ENCODE measurements at places on chromosomes 4 and X.

DNA sequence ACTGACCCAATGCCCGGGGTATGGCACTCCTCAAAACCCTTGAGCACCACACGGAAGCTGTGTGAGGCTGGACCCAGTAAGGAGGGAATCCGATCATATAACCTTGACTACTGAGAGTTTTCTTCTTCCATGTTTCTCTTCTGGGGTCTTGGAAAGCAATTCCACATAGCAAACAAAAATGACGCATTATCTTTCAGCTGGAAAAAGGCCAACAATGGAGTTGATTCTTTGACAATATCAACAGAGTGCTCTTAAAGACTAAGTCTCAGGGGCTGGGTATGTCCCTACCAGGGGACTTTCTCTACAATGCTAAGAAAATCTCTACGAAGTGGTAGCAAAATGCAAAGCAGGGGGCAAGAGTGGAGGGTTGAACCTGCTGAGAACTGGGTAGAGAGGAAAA, 188.6 kb downstream of the NSUN7 start:
- DNase-seq: no peak

- no peak for DNase-seq
These were observed 20.6 kb downstream of the ARL13A start for GRCh38 chrX:100990139-100990538.

GRCh38 chr4:56197387-56197786, 189.9 kb downstream of the AASDH start:
- no peak for DNase-seq

- no peak for DNase-seq
These were observed 111.0 kb downstream of the ASB9 start for GRCh38 chrX:15158736-15159406.

- DNase-seq: no peak
These were observed 163.0 kb downstream of the EFNB1 start for GRCh38 chrX:68991691-68992345.

- DNase-seq: no peak
These were observed 1.4 kb downstream of the AREG start for GRCh38 chr4:74446193-74446868.

GRCh38 chr4:100816436-100817045, 298.7 kb upstream of the EMCN start:
- no peak for DNase-seq

DNA sequence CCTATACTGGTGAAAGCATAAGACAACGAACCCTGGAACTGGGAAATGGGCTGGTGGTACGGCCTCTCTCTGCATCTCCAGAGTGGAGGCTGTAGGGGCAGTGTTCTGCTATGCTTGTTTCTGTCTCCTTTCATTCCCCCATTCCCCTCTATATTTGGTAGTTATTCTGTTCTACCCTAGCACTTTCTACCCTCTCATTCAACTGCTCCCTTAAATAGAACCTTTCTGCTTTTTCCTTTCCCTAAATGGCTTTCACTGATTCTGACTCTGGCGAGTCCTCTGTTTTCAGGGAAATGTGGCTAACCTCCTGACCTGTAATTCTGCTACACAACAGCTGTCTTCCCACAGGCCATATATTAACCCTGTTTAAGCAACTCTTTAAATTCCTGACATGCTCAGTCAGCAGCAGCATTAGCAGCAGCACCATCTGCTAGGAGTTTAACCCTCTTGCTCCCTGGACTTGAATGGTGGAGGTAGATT, 94.2 kb downstream of the CXCL13 start:
- DNase-seq: no peak

DNA sequence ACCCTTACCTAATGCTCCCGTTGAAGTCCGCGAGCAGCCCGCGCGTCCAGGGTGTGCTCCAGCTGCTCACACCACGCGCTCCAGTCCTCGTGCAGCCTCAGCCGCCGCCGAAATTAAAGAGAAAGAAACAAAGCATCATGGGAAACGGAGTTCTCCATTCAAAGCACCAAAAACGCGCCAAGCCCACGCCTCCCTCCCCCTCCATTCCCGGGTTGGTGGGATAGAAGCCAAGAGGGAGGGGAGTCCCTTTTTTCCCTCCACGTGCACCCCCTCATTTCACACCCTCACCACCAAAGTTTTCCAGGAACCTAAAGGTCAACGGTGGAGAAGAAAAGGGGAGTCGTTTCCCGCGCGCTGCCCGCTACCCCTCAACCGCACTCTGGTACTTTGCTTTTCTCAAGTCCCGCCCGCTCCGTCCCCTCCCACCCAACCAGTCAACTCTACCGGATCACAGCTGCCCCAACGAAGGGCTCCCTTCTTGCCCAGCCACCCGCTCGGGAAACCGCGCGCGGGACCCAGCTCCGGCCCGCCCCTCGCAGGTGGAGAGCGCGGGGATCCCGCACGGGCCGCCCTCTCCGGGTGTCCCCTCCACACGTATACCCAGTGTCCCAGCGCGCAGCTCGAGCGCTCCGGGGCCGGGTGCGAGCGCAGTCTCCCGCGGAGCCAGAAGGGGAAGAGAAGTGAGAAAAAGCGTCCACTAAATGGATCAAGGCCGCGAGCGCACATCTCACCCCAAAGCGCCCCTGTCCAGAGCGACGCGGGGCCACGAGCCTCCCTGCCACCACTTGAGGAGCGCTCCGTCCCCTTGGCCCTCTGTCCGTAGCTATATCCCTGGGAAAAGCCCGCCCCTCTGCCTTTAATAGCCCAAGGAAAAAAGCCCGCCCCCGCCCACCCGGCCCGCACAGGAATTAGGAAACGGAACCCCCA, 65.1 kb upstream of the CCDC160 start:
- DNase-seq: no peak

GRCh38 chr4:98932539-98932938, 3.6 kb upstream of the EIF4E start:
- DNase-seq: no peak

GRCh38 chr4:129337228-129337620, 241.3 kb downstream of the C4orf33 start:
- DNase-seq: no peak

DNA sequence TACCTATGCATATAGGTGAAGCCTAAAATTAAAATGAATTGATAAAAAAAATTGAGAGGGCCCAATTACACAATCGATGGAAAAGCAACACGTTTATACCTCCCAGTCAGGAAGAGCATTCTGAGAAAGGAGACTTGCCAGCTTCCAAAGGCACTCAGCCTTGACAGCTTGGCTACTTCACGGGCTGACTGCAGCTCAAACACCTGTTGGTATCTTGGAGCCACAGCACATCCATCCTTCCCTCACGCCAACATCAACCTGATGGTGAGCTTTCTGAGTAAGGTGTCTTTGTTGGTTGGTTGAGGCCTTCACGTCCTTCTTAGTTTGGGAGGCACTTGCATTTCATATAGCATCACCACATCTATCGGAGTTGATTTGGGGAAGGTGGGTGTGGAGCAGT, 598.9 kb upstream of the DIPK2B start:
- DNase-seq: no peak

- DNase-seq: no peak
These were observed 126.9 kb downstream of the PDE5A start for GRCh38 chr4:119501740-119502139.
